ENCODE measurements at places on chromosomes 12 and 14. TPM values are rescaled to one million over a fixed set of nuclear protein-coding genes. Genes with fewer than 3 reads are reported as not detected.

The FAM90A1 gene
- total RNA-seq: not detected

The TGM1 gene
- 0.64 TPM for total RNA-seq

DNA sequence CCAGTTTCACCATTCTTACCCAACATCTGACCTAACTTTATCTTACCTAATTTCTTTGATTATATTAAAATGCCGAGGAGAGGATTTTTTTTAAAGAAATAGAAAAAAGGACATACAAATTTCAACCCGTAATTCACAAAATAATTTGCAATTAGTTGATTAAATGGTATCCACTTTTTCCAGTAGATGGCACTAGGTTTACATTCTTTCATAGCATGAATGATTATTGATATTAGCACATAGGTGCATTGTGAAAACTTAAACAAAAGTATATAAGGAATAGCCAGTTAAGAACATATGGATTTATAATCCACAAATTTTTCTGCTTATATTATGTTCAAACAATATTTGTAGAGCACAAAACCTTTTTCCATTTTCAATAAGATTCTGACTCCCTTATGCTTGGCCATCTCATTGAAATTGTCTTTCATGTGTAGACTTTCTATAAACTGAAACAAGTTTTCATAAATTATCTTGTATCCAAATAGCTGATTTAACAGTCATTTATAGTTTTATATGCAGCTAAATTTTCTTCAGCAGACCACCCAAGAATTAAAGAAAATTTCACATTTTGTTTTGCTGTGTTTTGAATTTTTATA, 35.3 kb downstream of the MSRB3 start:
- DNase-seq: peak; percentile 23

GRCh38 chr12:49838973-49839633, 3.8 kb downstream of the BCDIN3D start:
- no peak for DNase-seq

- DNase-seq: no peak
These were observed 691.8 kb downstream of the BCL11B start for GRCh38 chr14:98580131-98580678.

The ANKS1B gene
- not detected for total RNA-seq

The KCNK10 gene
- not detected for total RNA-seq

DNA sequence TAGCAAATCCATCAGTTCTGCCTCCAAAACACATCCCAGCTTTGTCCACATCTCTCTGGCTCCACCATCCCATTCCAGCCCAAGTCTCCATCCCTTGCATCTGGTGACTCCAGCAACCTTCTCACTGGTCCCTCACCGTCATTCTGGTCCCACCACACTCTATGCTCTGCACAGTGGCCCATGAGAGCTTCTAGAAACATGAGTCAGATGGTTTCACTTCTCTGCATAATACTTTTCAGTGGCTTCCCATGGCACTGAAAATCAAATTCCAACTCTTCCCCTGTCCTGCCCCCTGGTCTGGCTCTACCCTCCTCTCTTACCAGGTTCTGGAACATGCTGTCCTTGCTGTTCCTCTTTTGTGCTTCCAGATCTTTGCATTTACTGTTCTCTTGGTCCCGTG, 17.2 kb upstream of the C12orf76 start:
- no peak for DNase-seq

DNA sequence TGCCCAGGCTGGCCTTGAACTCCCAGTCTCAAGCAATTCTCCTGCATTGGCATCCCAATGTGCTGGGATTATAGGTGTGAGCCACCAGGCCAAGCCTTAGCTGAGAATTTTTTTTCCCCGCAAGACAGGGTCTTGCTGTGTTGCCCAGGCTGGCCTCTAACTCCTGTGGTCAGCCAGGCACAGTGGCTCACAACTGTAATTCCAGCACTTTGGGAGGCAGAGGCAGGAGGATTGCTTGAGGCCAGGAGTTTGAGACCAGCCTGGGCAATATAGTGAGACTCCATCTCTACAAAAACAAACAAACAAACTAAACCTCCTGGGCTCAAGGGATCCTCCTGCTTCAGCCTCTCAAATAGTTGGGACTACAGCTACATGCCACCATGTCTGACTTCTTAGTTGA, 27.3 kb downstream of the DEPDC4 start:
- DNase-seq: no peak

GRCh38 chr14:55116246-55117030, 12.6 kb upstream of the LGALS3 start:
- DNase-seq: no peak

- DNase-seq: no peak
These were observed 223.7 kb downstream of the PELI2 start for GRCh38 chr14:56341766-56342493.

GRCh38 chr14:54767450-54767849, 135.2 kb downstream of the GCH1 start:
- DNase-seq: no peak

- DNase-seq: no peak
These were observed 340.7 kb upstream of the DDHD1 start for GRCh38 chr14:53493860-53494259.

The CCDC175 gene
- total RNA-seq: not detected

DNA sequence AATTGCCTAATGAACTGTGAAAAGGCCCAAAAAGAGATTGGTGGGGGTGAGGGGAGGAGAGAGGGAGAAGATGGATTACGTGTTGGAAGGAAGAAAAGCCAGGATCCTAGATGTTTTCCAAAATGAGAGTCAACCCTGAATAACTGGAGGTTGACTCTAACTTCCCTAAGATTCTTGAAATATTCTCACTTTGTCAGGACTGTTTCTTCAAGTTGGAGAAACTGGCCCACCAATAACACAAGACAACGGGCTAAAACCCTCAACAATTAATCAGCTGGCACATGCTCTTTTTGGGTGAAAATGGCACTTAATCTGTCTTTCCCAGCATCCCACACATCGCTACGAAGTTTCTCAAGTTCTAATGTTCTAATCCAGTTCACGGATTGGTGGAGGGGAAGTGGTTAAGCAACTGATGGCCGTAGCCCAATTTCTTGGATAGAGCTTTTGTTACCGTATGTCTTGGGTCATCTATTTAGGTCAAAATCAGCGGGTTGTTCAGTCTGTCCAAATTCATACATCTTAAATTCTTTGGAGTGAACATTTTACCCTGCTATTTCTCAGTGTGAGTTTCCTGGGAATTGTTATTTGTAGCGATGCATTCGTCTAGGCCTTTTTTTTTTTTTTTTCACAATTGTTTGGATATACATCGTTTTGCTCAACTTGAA, 49.0 kb downstream of the GPHB5 start:
- DNase-seq: no peak

The ST8SIA1 gene
- total RNA-seq: 1.0 TPM

The CHPT1 gene
- total RNA-seq: 28.1 TPM

- no peak for DNase-seq
These were observed 494 bp downstream of the GCH1 start for GRCh38 chr14:54902143-54902520.

GRCh38 chr12:63400718-63401117, 249.7 kb upstream of the AVPR1A start:
- DNase-seq: peak; percentile 76

- no peak for DNase-seq
These were observed 62.0 kb downstream of the CATSPERB start for GRCh38 chr14:91669867-91670266.

GRCh38 chr14:105087963-105088811, 23.0 kb upstream of the GPR132 start:
- DNase-seq: no peak

- no peak for DNase-seq
These were observed 84.2 kb downstream of the PIWIL1 start for GRCh38 chr12:130421896-130422295.

GRCh38 chr14:32007755-32008362, 69.2 kb upstream of the ARHGAP5 start:
- DNase-seq: no peak

The DHH gene
- total RNA-seq: 0.05 TPM

- DNase-seq: no peak
These were observed 48.5 kb downstream of the NTF3 start for GRCh38 chr12:5480218-5480937.

The COCH gene
- total RNA-seq: 1.8 TPM

The CARMIL3 gene
- 0.06 TPM for total RNA-seq

GRCh38 chr12:84046859-84047258, 865.7 kb downstream of the SLC6A15 start:
- DNase-seq: no peak

- DNase-seq: peak; percentile 16
These were observed 190.2 kb upstream of the CNOT2 start for GRCh38 chr12:70052931-70053497.

- no peak for DNase-seq
These were observed 38.6 kb upstream of the TPH2 start for GRCh38 chr12:71900091-71900490.

- DNase-seq: no peak
These were observed 244.4 kb downstream of the ZFP36L1 start for GRCh38 chr14:68548194-68549076.

DNA sequence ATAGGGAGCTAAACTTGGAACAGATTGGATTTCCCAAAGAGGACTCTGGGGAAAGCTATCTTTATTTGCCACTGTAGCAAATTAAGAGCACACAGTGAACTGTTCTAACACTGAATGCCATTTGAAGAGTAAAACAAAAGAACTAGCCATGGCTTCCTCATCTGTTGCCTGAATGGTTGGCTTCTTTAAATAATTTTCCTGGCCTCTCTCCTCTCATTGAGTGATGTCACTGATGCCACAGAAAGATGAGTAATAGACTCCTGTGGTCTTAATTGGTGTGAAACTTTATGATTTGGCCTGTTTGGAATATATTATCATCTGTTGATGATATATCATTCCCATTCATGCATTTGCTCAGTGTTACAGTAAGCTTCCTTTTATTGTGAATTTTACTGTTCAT, 42.5 kb downstream of the WDR20 start:
- no peak for DNase-seq

Data from glomerular endothelial cell (primary cell).